ENCODE measurements at places on chromosomes 2 and 18. TPM values are rescaled to one million over a fixed set of nuclear protein-coding genes. Genes with fewer than 3 reads are reported as not detected.
A peak's percentile ranks its signal among the peaks of the same experiment; 100 is the strongest.

Gene RTP5
- total RNA-seq = not detected

DNA sequence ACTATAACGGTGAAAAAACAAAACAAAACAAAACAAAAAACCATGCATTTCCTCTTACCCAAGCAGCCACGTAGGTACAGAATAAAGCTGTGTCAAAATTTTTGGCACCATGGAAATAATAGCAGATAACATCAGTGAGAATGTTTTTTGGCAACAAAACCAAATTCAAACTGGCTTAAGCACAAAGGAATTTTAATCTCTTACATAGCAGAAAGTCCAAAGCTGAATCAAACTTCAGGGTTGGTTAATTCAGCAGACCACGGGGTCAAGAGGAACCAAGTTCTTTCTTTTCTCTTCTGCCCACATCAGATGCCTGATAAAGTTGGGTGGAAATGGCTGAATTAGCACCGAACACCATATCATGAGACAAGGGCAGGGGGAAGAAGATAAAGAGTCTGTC is 129.5 kb downstream of the PAX3 start:
- no peak overlapping the region for H3K4me3 ChIP-seq
- no peak overlapping the region for H3K27ac ChIP-seq
- H3K4me1 ChIP-seq = peaks cover 8% of the 10 kb centered on the region
- H3K27me3 ChIP-seq = peaks cover 7% of the 10 kb centered on the region
- DNase-seq = no peak

Gene LYPD6
- 16.2 TPM for total RNA-seq

GRCh38 chr18:55627007-55627406 is 39.0 kb upstream of the TCF4 start:
- H3K27me3 ChIP-seq = no peaks in the 10 kb centered on the region
- no peaks in the 10 kb centered on the region for H3K36me3 ChIP-seq
- H3K4me3 ChIP-seq = no peak overlapping the region
- H3K27ac ChIP-seq = no peak overlapping the region
- peaks cover 4% of the 10 kb centered on the region for H3K4me1 ChIP-seq

GRCh38 chr2:213166109-213166508 is 14.7 kb upstream of the IKZF2 start:
- peaks cover 19% of the 10 kb centered on the region for H3K4me1 ChIP-seq
- peak overlapping the region; percentile 39 for H3K27ac ChIP-seq
- DNase-seq = no peak

Gene SAG
- not detected for total RNA-seq

GRCh38 chr2:218781691-218782527 is at the start of gene CYP27A1:
Gene CYP27A1 (plus strand): TSS chr2:218782147. CDS start chr2:218782183, 36 bp downstream.
- peak; percentile 23 for DNase-seq
- H3K27me3 ChIP-seq = no peaks in the 10 kb centered on the region

DNA sequence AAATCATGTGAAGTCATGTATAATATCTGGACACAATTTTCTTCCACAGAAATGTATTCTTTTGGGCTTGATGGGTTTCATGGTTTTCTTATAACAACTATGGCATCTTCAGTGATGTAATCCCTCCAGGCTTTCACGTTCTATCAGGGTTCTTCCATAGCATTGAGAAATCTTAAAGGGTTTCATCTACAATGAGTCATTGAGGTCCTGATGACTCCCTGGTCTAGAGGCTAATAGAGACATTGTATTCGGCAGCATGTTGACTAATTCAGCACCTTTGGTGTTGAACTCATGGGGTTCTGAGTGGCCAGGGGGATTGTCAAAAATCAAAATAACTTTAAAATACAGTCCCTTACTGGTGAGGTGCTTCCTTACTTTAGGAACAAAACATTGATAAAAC is 614.0 kb upstream of the CRIM1 start:
- no peak for DNase-seq
- H3K36me3 ChIP-seq = no peaks in the 10 kb centered on the region
- H3K27ac ChIP-seq = no peak overlapping the region
- H3K27me3 ChIP-seq = peaks cover 1% of the 10 kb centered on the region
- peaks cover 4% of the 10 kb centered on the region for H3K4me1 ChIP-seq

GRCh38 chr2:164873210-164873908 is 31.7 kb upstream of the COBLL1 start:
- no peaks in the 10 kb centered on the region for H3K36me3 ChIP-seq
- no peak overlapping the region for H3K27ac ChIP-seq
- peaks cover 23% of the 10 kb centered on the region for H3K4me1 ChIP-seq
- no peak for DNase-seq

GRCh38 chr2:54029721-54030395 is 59.1 kb upstream of the PSME4 start:
- H3K27me3 ChIP-seq = no peaks in the 10 kb centered on the region
- peak overlapping the region; percentile 92 for H3K27ac ChIP-seq
- H3K36me3 ChIP-seq = peaks cover 20% of the 10 kb centered on the region
- no peak for DNase-seq

Gene FBXO48
- total RNA-seq = 0.77 TPM

GRCh38 chr2:241177526-241178334 is 10.7 kb upstream of the ANO7 start:
- DNase-seq = no peak
- no peak overlapping the region for H3K27ac ChIP-seq
- H3K36me3 ChIP-seq = peaks cover 34% of the 10 kb centered on the region
- peaks cover 7% of the 10 kb centered on the region for H3K4me1 ChIP-seq

DNA sequence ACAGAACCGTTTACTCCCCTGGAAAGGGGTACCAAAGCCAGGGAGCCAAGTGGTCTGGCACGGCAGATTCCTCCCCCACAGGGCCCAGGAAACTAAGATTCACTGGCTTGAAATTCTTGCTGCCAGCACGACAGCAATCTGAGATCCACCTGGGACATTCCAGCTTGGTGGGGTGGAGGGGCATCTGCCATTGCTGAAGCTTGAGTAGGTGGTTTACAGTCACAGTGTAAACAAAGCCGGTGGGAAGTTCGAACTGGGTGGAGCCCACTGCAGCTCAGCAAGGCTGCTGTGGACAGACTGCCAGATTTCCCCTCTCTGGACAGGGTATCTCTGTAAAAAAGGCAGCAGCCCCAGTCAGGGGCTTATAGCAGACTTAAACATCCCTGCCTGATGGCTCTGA is 901.7 kb upstream of the LRRTM1 start:
- DNase-seq = no peak
- H3K4me3 ChIP-seq = no peak overlapping the region
- peaks cover 1% of the 10 kb centered on the region for H3K27me3 ChIP-seq
- no peaks in the 10 kb centered on the region for H3K36me3 ChIP-seq

- H3K27ac ChIP-seq = no peak overlapping the region
- H3K27me3 ChIP-seq = no peaks in the 10 kb centered on the region
- peaks cover 3% of the 10 kb centered on the region for H3K36me3 ChIP-seq
- H3K4me3 ChIP-seq = no peak overlapping the region
- DNase-seq = no peak
- no peaks in the 10 kb centered on the region for H3K4me1 ChIP-seq
These were observed 48.2 kb downstream of the FLACC1 start for GRCh38 chr2:201308914-201309313.

Measured in mesothelial cell of epicardium (in vitro differentiated cells).